Stimulated activated CD4-positive, alpha-beta T cell treated with anti-CD3 and anti-CD28 coated beads, Interleukin-1b, Interleukin-23, amount 100 ng/mL, for 48 hours (primary cell): ENCODE measurements at places on chromosomes 7 and 10.

GRCh38 chr10:34647875-34648865 lies 166.9 kb downstream of the PARD3 start:
- no peak for DNase-seq

GRCh38 chr10:113362645-113363091 lies 190.2 kb upstream of the HABP2 start:
- DNase-seq = no peak

- DNase-seq = no peak
Observed at GRCh38 chr10:3264161-3264761, 91.7 kb upstream of the PITRM1 start.

DNA sequence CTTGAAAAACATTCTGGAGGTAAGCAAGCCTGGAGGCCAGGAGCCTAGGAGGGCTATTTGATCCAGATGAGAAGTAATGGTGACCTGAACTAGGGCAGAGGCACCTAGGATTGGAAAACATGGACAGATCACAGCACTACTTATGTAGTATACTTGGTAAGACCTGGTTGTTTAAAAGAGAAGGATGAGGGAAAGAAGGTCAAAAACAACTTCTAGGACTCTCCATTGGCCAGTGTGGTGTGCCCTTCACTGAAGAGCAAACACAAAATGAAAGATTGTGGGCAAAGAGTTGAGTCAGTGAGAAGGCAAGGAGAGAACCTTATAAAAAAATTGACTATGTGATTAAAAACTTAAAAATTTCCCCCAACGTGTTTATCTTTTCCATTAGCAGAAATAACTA lies 14.3 kb downstream of the ANKRD1 start:
- no peak for DNase-seq

- no peak for DNase-seq
Observed at GRCh38 chr10:98276311-98276710, 8.3 kb upstream of the LOXL4 start.

GRCh38 chr7:46949270-46949931 lies 632.5 kb downstream of the TNS3 start:
- no peak for DNase-seq

DNA sequence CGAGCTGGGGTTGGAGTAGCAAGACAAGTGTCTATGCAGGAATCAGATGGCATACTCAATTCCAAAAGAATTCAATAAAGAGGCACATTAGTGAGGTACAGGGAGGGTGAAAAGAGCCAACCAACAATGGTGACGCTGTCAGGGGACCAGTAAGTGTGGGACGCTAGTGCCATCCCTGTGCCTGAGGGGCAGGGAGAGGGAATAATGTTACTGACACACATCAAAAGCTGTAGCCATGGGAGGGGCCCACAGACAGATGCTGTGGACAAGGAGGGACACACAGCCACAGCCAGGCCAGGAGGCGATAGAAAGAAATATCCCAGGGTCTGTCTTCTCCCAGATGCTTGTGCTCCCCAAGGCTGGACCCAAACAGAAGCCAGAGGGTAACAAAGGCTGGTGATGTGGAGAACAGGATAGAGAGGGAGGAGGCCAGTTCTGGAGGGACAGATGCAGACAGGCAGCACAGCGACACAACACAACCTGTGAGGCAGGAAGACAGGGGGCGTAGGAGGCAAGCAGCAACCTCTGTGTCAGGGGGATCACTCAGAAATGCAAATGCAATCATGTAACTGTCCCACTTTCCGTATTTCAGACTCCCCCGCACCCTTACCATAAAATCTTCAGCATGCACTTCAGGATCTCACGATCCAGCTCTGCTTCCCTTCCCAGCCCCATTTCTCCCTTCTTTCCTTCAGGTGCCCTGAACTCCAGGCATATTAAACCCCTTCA lies 240.5 kb upstream of the FZD8 start:
- DNase-seq = no peak

- no peak for DNase-seq
Observed at GRCh38 chr10:24533981-24534380, 189.7 kb downstream of the ARHGAP21 start.

DNA sequence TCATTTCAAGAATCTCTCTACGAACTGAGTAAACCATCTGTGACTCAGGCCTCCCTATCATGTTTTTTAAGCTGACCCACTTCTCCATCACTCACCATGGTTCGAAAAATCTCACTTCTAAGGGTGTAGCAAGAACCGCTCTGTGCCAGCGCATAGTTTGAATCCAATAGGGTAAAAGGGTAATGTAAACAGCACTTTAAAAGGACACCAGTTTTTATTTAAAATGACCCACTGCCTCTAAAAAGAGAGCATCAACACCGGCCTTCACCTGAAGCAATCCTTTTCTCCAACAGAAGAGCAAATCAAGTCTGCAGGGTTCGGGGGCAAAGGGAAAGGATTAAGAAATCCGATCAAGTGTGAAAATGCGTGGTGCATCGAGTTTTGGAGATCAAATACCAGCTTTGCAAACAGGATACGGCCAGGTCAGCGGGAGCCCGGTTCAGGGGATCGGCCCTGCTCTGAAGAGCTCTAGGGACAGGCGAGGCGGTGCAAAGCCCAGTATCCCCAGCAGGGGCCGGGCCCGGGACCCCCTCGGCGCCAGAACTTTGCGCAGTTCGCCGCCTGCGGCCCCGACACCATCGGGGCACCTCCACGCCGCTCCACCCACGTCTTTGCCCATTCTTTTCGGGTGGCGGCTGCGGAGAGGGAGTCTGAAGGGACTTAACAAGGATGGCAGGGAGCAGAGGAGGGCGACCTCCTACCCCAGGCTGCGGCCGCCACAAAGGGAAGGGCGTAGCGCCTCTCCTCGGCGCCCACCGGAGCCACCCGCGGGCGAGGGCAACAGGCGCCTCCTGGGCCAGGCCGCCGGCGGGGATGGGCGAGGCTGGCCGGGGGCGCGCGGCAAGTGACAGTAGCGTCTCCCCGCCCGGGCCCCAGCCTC lies 842 bp downstream of the NMT2 start:
- DNase-seq = peak; percentile 41

GRCh38 chr10:102268375-102268888 lies 23.1 kb downstream of the GBF1 start:
- no peak for DNase-seq

DNA sequence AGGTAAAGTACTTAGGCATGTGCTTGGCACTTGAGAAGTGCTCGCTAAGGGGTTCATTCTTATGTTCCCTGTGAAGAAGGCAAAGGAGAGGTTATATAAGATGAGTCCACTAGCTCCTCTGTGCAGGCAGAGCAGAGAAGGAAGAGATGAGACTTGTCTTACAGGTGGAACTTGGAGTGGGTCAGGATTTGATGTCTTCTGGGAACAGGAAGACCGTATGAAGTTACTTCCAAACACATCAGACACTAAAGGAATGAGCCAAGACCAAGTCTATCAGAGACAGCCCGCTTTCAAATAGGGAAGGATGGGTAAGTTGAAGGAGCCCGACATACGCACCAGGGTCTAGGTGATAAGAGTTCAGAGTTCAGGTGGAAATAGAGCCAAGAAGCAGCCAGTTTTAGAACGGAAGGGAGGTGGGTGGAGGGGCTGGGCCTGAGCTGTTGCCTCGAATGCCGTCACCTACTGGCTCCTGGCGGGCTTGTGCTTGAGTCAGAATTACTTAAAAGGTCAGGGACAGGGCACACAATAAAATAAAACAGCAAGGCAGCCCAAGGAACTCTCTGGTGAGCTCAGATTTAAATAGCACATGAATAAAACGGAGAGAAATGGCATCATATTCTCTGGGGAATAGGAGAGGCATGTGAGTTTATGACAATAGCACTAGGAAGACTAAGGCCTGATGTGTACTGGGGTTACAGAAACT lies 56.1 kb upstream of the GRB10 start:
- no peak for DNase-seq

GRCh38 chr10:43278216-43278615 lies 11.4 kb upstream of the RASGEF1A start:
- DNase-seq = no peak

DNA sequence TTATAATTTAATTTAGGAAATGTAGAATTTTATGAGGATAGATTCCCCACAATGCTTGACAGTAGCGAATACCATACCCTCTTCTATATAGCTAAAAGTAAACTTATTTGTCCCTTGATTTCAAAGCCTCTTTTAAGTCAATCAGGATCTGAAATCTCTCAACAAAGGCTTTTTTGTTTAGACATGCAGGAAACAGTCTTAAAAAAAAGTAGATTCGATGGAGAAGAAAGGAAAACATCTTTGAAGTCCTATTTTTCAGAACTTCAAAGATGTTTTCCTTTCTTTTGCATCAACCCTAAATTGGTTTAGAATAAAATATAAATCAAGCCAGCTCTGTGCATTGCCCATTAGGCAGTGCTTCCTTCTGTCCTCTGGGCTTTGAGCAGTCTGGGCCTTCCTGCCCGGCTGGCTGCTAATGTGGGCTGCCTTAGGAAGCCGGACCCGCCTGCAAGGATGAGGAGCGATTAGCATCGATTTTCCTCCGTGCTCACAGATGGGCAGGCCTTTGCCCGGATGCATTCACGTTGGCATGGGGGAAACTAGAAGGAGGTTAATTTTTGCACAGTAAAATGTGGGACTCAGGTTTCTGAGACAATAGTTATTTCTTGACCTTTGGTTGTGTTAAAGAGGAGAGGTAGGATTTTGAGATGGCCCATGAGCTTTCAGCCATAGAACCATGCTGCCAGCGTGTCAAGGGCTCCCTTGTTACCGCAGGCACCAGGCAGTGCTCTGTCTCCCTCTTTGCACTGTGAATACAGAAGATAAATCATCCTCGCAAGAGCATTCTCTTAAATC lies 15.5 kb downstream of the MSRB2 start:
- no peak for DNase-seq

GRCh38 chr10:42690449-42691360 lies 52.3 kb upstream of the ZNF33B start:
- no peak for DNase-seq

GRCh38 chr10:90130321-90131086 lies 429.1 kb downstream of the KIF20B start:
- DNase-seq = no peak

DNA sequence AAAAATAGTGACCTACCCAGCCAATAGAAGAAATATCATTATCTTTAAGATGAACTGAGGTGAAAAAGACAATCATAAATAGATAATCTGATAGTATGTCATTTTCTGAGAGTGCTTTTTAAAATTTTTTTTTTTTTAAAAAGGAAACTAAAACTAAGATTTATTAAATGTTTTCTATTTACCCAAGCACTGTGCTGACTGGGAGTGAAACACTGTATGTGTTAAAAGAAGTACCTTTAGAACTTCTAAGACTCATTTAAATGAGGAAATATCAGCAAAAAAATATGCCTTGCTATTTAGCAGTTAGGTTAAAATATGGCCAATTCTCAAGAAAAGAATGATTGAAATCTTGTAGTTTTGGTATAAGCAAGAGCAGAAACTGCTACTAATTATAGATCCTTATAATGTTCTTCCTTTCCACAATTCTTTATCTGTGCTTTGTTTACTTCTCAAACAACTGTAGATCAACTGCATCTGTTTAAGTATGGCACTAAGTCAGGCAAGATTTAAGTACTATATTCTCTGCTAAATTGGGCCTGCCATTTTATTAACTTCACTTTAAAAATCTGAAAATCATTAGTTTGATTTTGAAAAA lies 39.5 kb upstream of the WNT2 start:
- no peak for DNase-seq

GRCh38 chr7:112350585-112350984 lies 99.7 kb upstream of the IFRD1 start:
- no peak for DNase-seq

DNA sequence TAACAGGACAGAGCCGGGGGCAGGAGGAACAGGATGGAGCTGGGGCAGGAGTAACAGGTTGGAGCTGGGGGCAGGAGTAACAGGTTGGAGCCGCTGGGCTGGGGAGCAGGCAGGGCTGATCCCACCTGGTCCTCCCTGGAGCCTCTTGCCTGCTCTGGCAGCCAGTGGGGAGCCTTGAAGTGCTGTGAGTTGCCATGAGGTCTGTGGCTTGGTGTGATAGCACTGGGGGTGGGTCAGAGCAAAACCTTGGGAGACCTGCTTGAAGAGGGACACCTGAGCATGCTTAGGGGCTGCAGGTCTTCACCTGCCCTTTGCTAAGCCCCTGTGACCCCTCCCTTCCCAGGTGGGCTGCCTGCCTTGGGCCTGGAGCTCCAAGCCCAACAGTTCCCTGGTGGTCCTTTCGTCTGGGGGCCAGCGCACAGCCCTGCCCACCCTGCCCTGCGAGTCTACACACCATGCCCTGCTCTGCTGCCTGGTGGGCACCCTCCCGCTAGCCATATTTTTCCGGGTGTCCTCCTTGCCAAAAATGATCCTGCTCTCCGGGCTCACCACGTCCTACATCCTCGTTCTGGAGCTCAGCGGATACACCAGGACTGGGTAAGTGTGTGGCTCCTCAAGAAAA lies 111.6 kb downstream of the ADCY1 start:
- no peak for DNase-seq

- no peak for DNase-seq
Observed at GRCh38 chr7:147980826-147981813, 609.4 kb upstream of the C7orf33 start.

- no peak for DNase-seq
Observed at GRCh38 chr7:79412915-79413314, 40.6 kb downstream of the MAGI2 start.
